Posterior cingulate gyrus (tissue), 11 donors: ENCODE measurements at places on chromosomes 7 and 10.

DNA sequence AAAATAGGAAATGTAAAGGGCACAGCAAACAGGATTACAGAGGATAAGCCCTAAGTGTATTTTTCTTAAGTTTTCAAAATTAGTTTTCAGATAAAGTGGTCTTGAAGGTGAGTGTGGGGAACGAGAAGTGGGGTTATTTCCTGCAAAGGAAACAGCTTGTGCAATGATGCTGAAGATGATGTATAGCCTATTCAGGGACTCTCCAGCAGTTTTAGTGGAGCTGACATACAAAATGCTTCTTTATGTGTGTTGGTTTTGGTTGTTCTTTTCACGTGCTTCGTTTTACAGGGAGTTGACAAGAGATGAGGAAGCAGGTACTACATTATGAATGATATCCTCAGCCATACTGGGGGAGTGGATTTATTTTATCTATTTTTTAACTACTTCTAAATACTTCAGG lies 20.5 kb downstream of the CASD1 start:
- DNase-seq: no peak

- DNase-seq: peak; percentile 38
Observed at GRCh38 chr10:126975221-126975620, 70.0 kb downstream of the DOCK1 start.

GRCh38 chr10:118042827-118043242 lies 3.9 kb downstream of the RAB11FIP2 start:
- no peak for DNase-seq

GRCh38 chr10:125823663-125824251 lies 411 bp downstream of the BCCIP start:
- no peak for DNase-seq

- DNase-seq: no peak
Observed at GRCh38 chr10:4781955-4782354, 44.1 kb upstream of the AKR1E2 start.

DNA sequence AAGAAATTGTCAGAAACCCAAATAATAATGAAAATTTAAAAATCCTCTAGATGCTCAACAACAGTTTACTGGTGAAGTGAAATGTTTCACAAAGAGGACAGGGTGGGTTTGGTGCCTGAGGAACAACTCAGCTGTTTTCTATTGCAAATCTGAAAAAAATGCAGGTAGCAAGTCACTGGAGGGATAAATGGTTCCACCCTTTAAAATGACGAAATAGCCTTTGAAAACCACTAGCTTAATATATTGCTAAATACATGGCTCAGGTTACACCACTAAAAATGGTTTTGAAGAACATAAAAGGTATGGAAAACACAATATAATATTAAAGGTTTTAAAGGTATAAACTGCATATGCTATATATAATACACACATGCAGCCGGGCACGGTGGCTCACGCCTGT lies 69.5 kb downstream of the LMBR1 start:
- DNase-seq: no peak

- DNase-seq: no peak
Observed at GRCh38 chr10:62842983-62843382, 26.8 kb upstream of the EGR2 start.

DNA sequence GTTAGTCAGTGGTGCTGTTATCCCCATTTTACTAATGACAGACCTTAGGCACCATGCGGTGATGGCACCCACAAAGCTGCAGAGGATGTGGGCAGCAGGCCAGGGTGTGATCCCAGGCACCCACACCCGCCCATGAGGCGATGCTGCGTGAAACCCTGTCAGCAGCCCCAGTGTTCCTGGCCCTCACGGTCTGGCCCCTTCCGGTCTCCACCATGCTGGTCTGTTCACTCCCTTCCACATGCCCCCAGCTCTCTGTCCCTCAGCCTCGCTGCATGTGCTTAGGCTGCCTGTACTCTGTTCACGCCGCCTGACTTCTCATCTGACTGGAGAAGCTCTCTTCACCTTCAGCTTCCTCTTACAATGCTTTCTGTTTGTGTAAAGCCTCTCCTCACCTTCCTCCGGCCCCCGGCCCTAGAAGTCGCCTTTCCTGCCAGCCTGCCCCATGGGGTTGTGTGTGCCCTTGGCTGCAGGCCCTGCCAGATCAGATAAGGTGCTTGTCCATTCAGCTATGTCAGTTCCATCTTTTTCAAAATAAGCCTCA lies 17.6 kb upstream of the ORAI2 start:
- no peak for DNase-seq

- DNase-seq: peak; percentile 61
Observed at GRCh38 chr10:5596611-5597341, 69.6 kb downstream of the ASB13 start.

DNA sequence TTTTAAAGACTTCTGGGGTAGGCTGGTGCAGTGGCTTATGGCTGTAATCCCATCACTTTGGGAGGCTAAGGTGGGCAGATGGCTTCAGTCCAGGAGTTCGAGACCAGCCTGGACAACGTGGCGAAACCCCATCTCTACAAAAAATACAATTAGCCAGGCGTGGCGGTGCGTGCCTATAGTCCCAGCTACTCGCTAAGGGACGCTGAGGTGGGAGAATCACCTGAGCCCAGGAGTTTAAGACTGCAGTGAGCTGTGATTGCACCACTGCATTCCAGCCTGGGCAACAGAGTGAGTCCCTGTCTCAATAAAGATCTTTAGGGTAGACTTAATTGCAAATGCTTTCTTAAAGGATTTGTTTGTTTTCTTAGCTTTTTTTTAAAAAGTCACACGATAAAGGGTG lies 29.3 kb downstream of the PTPN12 start:
- no peak for DNase-seq

DNA sequence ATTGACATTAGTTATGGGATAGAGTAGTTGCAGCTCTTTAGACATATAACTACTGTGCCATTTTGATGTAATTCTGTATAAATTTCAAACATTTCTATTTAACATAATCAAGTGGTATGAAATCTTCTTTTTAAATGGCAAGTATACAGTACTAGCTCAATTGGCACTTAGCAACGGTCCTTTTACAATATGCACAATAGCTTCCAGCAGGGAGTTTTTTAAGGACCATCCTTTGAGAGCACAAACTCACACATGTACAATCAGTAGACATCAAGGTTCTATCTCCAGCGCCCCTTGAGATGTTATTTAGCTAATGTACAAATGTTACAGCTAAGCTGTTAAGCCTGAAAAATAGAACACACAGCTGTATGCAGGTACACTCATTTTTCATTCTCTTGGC lies 480.7 kb downstream of the TFEC start:
- no peak for DNase-seq

DNA sequence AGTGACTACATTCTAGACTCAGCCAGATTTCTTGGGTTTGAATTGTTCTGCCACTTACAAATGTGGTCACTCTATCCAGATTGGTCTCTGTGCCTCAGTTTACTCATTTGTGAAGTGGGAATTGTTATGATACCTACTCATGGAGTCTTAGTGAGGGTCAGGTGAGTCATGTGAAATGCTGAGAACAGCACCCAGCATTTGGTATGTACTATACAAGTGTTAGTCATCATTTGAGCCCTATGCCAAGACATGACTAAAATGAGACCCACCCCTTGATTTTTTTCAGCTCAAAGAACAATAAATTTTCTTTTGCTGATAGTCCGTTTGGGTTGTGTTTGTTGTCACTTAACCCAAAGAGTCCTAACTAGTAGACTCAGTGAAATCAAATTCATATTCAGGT lies 92.8 kb downstream of the CHN2 start:
- no peak for DNase-seq

- no peak for DNase-seq
Observed at GRCh38 chr10:73953665-73954064, 42.7 kb downstream of the PLAU start.

- no peak for DNase-seq
Observed at GRCh38 chr10:96831200-96831866, 765 bp upstream of the LCOR start.

DNA sequence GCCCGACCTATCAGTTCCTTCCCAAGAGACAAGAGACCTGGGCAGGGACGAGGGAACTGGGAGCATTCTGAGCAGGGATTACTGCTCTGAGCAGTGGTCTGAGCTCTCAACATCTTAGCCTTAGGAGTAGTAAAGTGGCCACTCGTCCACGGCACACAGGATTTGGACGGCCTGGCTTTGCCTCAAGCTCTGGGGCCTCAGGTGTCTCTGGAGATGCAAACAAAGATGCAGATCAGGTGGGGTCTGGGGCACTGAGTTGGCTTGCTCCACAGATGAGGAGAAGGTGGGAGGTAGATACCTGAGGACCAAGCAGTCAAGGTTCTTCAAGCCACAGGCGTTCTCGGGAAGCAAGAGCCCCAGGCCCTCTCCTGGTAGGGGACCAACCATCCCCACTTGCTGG lies 16.1 kb upstream of the NPFFR1 start:
- no peak for DNase-seq

GRCh38 chr10:23354630-23355279 lies 10.2 kb upstream of the C10orf67 start:
- DNase-seq: no peak

GRCh38 chr7:72101444-72101843 lies 310.7 kb downstream of the CALN1 start:
- no peak for DNase-seq

- no peak for DNase-seq
Observed at GRCh38 chr10:15864419-15864818, 4.1 kb upstream of the MINDY3 start.

GRCh38 chr7:135943134-135943879 lies 33.9 kb downstream of the MTPN start:
- DNase-seq: no peak

DNA sequence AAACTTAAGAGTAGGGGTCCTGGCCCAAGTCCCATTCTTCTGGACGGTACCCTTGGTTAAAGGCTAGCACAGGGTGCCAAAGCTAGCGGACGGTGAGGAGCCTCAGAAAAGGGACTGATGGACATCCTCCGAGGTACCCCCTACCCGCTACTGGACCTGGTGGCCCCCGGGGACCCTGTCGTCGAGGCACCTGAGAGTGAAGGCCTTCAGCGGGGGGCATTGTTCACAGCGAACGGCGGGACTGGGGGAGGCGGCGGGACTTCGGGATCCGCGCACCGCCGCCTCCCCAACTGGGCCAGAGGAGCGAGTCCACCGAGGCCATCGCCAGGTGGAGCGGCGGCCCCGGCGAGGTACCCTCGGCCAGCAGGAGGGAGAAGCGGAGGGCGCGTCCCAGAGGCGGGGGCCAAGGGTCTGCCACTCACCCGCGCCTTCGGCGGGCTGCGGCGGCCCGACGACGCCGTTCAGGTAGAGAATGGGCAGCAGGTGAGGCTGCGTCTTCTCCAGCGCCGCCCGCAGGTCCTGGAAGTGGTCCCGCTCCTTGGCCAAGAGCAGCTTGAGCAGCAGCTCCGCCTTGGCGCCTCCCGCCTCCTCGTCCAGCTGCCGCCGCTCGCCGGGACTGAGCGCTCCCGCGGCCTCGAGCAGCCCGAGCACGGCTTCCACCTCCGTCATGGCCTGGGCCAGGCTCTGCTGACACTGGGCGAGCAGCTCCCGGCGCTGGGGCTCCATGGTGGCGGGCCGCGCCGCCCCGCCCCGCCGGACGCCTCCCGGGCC lies 575 bp downstream of the DLG5 start:
- DNase-seq: peak; percentile 90

DNA sequence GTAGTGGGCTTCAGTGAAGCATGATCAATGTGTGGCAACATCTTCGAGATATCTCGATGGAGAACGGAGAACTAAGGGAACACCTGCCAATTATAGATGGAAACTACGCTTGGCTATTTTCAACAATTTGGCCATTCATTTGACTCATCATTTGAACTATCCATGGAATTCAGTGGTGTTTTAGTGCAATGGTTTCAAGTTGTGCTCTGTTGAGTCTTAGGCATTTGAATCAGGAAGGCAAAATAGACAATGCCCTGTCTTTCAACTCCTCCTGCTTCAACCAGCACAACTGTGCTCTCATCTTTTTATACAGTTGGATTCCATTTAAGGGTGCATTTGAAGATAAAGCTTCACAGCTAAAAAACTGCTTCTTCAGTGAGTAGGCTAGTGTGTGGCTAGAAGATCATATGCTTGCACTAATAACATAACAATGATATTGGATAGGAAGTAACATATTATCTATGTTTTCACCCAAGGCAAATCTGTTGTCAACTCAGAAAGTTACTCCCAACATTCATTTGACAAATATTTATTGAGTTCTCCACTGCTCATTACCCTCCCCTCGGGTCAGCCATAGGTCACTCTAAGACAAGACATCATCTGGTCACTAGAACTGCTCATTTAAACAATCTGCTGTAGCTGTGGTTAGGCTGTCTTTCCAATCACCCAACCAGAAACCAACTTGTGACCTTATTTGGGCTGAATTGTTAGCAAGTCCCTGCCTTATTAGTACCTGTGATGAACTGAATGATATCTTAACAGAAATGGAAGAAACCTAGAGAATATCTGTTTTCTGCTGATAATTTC lies 314.1 kb upstream of the SP4 start:
- no peak for DNase-seq

DNA sequence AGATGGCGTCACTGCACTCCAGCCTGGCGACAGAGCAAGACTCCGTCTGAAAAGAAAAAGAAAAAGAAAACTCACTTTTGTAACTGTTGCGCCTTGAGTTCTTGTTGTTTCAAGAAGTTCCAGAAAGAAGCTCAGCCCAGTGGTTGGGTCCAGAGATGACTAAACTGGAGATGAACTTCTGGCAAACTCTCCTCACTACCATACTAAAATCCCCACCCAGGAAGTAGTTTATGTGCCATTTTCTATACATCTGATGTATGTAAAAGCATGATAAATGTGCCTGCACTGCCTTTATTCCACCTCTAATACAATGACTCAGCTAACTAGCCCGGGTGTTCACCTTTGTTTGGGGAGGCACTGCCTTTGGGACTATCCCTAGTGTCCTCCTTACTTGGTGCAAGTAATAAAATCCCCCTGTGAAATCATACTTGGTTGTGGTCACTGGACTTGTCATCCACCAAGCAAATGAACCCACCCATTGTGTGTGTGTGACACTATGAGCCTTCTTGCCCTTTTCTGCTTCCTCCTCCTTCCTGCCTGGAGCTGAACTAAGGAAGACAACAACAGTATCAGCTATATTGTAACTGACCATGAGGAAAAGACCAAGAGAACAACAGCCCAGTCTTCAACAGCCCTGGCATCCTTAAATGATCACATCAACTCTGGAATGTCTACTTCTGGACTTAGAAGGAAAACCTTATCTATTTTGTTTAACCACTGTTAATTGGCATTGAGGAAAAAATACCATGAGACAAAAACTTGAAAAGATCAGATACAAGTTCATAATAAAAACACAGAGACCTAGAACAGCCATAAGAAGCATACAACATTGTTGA lies 33.6 kb downstream of the JMJD1C start:
- no peak for DNase-seq

DNA sequence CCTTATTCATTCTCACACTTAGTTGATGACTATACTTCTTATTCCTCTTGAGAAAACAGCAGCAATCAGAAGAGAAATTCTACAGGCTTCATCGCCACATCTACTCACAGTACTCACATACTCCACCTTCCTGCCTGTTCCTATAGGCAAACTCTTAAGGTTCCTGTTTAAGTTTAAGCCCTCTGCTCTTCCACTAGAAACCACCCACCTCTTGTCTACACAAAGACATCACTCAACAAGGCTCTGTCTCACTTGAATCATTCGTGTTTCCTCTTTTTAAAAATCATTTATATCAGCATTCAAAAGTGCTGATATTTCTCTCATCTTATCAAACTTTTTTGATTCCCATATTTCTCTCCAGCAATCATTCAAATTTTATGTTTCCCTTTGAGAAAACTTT lies 85.5 kb upstream of the ADO start:
- DNase-seq: no peak

- DNase-seq: no peak
Observed at GRCh38 chr10:125260260-125260659, 99.9 kb upstream of the CTBP2 start.
